Stimulated activated CD4-positive, alpha-beta T cell treated with anti-CD3 and anti-CD28 coated beads, Interleukin-12 subunit alpha, Interleukin-12 subunit beta, amount 100 ng/mL, for 4 hours (primary cell): ENCODE measurements at places on chromosomes 4 and X.

DNA sequence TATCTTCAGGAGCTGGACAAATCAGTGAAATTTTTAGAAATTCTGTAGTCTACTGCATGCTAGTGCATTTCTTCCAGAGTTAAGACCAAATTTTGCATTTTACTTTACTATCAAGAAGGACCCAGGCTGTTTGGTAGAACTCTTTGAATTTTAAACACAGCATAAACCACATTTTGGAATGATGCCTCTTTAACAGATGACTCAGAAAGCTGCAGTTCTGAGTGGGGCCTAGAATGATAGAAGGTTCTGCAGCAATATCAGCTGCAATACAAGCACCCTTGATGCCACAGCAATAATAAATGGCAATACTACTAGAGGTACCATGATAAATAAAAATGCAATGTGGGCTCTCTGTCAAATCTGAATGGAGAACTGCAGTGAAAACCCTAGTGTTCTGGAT lies 198.7 kb downstream of the TMA16 start:
- no peak for DNase-seq

DNA sequence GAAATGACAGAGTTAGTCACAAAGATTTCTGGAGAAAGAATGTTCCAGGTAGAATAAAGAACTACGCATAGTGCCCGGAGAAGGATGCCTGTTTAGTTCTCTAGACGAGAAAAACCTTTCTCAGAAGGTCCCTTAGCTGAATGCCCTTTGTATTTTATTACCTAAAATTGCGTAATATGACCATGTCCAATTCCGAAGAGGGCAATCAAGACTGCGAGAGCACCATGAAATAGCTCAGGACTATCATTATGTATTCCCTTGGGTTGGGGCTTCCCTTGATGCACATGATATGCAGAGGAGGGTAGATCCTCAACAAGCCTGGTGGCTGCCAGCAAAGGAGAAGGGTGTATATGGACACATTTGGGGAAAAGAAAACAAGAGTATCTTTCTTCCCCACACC lies 358.1 kb upstream of the FTHL17 start:
- DNase-seq = no peak

DNA sequence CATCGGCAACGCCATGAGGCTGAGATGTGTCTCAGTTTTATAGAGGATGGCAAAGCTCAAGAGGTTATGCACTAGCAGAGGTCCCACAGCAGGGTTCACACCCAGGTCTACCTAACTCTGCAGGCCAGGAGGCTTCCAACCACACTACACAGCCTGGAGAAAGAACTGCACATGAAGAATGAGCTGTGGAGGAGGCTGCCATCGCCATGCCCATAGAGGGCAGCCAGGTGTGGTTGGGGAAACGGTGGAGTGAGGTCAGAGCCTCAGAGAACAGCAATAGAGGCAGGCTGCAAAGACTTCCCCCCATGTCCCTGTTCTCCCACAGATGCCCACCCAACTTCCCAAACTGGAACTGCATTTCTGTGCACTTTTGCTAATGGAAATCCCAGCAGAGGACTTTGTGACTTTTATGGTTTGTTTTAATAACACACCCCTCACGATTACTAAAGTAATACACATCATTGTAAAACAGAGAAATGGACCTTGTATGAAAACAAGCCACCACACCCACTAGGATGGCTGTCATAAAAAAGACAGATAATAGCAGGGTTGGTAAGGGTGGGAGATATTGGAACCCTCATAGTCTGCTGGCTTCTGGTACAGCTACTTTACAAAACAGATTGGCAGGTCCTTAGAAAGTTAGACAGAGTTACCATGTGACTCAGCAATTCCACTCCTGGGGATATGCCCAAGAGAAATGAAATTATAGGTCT lies 58.9 kb upstream of the PROM1 start:
- no peak for DNase-seq

DNA sequence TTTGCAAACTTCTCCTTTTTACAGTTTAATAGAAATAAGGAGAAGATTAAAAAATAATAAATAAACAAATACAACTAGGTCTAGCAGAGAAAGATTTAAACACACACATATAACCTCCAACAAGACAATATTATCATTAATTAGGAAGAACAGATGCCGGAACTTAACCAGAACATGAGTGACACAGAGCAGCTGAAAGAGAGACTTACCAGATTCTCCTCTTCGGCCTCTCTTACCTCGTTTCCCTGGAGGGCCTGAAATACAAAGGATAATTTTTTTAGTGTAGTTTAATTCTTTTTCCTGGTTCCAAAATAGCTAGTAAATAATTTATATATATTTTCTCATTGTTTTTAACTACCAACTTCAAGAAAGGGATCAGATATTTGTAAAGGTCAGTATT lies 252.5 kb downstream of the COL25A1 start:
- no peak for DNase-seq

GRCh38 chr4:6724421-6725111 lies 8.6 kb downstream of the BLOC1S4 start:
- no peak for DNase-seq

DNA sequence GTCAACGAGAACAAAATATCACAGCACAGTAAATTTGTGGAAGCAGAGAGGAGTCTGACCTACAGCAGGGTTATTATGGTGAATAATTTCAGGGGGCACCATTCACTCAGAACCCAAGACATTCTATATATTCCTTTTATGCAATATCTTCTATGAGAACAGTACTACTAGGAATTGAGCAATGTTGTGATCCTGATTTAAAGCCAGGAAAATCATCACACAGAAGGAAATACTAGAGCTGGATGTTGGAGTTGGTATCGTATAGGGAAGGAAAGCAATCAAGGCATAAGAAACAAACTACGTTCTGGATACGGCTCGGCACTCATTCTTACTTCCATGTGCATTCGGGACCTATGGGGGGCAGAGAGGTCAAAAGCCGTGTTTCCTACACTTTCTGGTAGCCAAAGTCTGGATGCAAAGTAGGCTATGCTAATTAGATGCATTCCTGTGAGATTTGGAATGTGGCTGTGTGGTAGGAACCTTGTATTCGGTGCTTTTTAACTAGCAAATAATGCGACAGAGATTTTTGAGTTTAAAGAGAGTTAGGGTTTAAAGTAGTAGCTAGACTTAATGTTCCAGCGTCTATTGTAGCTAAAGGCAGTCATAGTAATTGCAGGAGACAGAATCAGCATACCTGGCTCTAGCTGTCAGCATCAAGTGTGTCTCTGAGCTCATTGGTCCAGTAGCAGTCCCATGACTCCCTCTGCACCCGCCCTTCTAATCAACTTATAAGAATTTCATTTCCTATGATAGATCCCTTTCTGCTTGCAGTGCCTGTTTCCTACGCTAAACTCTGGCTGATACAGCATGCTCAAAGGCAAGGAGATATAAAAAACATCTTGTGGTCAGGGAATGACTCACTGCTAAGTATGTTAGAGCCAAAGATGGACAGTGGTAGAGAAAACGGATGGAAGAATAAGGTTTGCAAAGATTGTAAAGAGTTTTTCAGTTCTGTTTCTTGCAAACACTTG lies 43.3 kb upstream of the PDGFC start:
- DNase-seq = no peak

DNA sequence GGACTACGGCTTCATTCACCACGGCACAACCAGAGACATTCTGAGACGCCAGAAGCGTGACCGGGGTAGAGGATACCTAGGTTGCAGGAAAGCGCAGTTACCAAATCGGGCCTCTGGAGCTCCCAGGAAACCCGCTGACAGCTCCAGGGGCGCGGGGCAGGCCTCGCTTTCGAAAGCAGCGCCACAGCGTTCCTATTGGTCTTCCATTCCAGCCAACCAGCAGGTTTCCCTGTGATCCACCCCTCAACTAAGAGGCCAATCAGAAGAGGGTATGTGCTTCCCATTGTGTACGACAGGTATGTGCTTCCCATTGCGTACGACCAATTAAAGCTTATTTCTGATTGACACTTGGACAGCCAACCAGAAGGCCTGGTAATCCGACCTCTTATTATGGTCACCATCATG lies 14.9 kb downstream of the SNX12 start:
- DNase-seq = no peak

- DNase-seq = no peak
These were observed 883.3 kb downstream of the TRIML1 start for GRCh38 chr4:189022440-189023035.

GRCh38 chr4:34105311-34105710 lies 2139.0 kb downstream of the ARAP2 start:
- DNase-seq = no peak

DNA sequence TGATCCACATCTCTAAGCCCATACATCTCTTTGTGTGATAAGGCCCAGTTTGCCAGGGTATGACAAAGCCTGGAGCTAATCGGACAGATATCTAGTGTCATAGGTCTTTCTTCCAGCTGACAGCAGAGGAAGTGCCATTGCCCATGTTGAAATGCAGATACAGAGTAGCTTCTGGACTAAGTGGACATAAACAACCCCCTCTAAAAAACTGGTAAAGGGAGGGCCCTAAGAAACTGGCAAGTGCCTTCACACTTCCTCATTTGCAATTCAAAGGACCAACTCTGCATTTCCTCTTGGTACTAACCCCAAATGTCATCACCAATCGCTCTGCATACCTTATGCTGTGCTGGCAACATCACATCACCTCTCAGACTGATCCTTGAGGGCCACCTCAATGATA lies 20.8 kb downstream of the ARHGEF6 start:
- DNase-seq = no peak

- DNase-seq = no peak
These were observed 592.9 kb upstream of the PITX2 start for GRCh38 chr4:111215755-111216154.

DNA sequence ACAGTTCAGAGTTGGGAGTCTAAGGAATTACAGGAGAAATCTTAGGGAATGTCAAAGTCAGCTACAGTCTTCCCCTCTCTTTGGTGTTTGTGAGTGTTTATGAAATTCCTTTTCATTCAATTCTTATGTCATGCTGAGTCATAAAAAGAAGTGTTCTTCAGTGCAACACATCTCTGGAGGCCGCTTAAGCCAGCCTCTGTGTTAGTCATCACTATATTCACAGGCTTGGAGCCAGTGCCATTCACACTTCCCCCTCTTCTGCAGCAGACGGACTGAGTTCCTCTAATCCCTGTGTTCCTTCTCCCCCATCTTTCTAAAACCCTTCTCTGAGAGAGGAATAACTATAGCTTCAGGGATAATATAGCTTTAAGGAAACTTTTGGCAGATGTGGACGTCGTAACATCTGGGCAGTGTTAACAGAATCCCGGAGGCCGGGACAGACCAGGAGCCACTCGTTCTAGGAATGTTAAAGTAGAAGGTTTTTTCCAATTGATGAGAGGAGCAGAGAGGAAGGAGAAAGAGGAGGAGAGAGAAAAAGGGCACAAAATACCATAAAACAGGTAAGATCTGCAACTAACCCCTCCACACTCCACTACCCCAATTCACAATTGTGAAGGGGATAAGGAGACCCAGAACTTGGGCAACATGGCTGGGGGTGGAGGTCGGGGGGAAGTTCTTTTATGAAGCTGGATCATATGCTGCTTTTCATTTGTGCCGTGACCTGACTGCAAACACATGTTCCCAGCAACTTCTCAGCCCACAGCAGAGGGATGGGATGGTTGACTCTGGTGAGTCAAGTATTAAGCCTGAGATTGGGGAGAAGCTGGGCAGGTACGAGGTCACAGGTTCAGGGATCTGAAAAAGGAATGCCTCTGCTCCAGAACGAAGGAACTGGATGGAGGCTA lies at the start of gene SRPX2:
Gene SRPX2 (plus strand): TSS at position 244 of the 905 bp plus-strand sequence. CDS start 2,124 bp downstream, outside the sequence.
- no peak for DNase-seq

- no peak for DNase-seq
These were observed 10.6 kb upstream of the PUDP start for GRCh38 chrX:7158468-7158990.
